SHP77 treated with DMSO at 0.1 percent for 48 hours (cell line): ENCODE measurements at places on chromosomes 1 and 21.
A peak's percentile ranks its signal among the peaks of the same experiment; 100 is the strongest.

- no peak for DNase-seq
These were observed 163.0 kb downstream of the KAZN start for GRCh38 chr1:14761291-14762153.

DNA sequence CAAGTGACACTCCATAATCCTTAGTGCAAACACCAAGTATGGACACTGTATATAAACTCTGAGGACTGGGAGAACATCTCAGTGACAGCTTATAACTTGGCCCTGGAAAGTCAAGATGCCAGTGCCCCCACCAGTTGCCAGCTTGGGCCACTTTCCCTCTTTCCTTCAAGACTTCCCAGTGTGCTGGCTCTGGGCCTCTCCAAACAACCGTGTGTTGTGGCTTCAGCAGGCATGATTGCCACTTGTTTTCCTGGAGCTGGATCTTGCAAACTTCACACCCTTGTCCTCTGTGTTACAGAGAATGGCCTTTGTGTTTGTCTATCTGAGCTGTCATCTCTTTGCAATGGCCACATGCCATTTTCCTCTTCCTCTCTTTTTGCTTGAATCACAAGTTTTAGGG is 37.0 kb downstream of the CCDC185 start:
- no peak for DNase-seq

- DNase-seq: peak; percentile 70
These were observed 27.8 kb downstream of the TMEM53 start for GRCh38 chr1:44646261-44647110.

- no peak for DNase-seq
These were observed 80.2 kb downstream of the NTMT2 start for GRCh38 chr1:170225781-170226530.

DNA sequence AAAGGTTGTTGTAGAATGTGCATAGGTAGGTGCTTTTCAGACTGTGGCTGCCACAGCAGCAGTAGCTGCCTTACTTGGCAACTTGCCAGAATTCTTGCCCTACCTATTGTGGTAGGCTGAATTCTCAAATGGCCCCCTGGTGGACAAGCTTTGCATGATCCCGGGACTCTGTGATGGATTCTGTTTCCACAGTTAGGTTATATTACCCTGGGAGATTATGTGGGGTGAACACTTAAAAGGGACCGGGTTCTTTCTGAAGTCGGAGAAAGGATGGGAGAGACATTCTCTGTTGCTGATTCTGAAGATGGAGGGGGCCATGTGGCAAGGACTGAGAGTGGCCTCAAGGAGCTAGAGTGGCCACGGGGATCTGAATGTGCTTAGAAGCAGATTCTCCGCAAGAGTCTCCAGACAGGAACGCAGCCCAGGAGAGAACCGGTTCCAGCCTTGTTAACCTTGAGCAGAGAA is 32.1 kb upstream of the KCNE1 start:
- peak; percentile 79 for DNase-seq

DNA sequence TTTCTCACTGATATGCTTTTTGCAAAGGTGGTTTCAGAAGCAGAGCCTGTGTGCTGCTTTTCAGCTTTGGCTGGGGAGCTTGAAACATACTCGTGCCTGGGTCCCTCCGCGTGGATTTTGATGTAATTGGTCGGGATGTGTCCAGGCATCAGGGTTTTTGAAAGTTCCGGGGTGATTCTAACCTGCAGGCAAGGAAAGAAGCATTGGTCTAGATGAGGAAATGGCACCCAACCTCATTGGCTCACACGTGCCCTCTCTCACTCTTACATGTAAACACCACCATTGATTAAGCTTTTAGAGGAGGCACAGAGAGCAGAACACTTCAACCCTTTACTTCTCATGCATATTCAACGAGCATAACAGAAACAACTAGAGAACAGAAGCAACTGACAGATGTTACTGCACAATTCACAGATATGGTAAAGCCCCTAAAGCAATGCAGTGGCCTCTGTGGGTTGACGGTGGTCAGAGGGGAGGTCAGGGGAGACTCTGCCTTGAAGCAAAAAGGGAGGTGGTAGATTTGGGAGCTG is 112.1 kb downstream of the TLR5 start:
- DNase-seq: no peak

GRCh38 chr1:156124557-156125483 is 10.3 kb downstream of the LMNA start:
- no peak for DNase-seq

DNA sequence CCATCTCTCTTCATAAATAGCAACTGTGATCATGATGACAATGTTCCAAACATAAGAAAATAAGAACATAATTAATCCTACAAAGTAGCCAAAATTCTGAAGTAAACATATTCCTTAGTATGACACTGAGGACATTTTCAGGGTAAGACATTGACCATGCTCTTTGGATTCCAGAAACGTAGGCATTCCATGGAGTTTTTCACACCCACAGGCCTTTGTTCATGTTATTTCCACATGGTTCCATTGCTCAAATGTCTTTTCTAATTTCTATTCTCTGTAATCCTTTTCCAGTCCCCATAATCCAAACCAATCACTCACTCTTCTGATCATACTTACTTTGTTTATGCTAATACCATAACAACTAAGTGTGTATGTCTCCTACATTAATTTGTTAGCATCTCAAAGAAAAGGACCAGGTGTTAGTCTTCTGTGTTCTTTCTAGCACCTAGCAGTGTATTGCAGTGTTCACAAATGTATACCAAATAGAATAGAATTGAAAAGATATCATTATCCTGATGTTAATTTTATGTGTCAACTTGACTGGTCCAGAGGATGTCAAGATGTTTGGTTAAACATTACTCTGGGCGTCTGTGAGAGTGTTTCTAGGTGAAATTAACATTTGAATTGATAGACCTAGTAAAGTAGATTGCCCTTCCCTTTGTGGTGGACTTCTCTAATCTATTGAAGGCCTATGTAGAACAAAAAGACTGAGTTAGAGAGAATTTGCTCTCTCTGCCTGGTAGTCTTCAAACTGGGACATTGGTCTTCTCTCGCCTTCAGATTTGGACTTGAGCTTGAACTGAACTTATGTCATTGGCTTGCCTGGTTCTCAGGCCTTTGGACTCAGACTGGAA is 516.6 kb downstream of the PTPRC start:
- DNase-seq: no peak

DNA sequence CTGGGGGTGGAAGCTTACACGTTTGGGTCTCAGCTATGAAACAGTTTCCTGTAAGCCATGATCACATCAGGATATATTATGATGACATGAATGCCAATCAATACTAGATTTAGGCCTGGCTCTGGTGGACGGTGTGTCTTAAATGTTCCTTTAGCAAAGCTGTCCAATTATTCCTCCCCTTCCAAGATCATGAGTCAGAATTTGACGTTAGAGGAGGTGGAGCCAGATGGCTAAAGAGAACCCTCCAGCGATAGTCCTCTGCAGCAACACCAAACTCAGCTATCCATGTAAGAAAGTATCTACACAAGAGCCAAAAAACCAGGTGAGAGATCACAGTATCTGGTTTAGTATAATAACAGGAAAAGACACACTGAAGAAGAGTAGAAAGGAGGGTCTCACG is 47.8 kb downstream of the PACC1 start:
- DNase-seq: no peak

GRCh38 chr1:244214009-244214967 is 163.2 kb downstream of the ZBTB18 start:
- DNase-seq: no peak

- DNase-seq: no peak
These were observed 1.6 kb upstream of the TAF12 start for GRCh38 chr1:28644494-28644893.

DNA sequence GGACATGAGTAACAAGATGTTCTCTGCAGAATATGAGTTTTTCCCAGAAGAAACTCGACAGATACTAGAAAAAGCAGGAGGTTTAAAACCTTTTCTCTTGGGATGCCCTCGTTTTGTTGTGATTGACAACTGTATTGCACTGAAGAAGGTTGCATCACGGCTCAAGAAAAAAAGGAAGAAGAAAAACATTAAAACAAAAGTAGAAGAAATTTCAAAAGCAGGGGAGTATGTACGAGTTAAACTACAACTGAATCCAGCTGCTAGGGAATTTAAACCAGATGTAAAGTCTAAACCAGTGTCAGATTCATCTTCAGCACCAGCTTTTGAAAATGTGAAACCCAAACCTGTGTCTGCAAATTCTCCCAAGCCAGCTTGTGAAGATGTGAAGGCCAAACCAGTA is 92.5 kb downstream of the TTC3 start:
- no peak for DNase-seq

DNA sequence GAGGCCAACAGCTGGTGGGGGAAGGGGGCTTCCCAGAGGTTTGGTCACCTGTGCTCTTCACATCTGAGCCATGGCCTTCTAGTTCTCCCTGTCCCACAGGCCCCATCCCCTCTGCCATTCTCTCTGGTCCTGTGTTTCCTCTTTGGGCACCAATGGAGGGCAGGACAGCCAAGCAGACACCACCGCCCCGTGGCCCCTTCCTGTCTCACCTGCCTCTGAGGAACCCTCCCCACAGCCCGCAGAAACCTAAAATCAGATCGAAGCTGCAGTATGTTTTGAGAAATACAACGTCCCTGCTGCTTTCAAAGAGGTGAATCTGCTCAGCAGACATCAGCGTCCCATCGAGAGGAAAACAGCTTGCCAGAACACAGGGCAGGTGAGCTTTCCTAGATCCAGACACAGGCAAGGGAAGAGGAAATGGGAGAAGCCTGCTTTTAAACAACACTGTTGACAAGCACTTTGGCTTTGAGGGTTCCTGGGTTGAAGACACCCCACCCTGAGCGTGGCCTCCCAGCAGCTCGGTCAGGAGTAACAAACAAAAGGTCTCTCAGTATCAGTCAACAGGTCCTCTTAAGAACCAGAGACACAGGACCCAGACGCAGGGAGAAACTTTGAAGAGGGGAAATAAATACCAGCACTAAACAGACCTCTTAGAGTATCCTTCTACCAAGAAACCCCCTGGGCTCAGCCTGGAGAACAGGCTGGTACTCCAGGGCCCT is 2.3 kb downstream of the PANK4 start:
- no peak for DNase-seq

DNA sequence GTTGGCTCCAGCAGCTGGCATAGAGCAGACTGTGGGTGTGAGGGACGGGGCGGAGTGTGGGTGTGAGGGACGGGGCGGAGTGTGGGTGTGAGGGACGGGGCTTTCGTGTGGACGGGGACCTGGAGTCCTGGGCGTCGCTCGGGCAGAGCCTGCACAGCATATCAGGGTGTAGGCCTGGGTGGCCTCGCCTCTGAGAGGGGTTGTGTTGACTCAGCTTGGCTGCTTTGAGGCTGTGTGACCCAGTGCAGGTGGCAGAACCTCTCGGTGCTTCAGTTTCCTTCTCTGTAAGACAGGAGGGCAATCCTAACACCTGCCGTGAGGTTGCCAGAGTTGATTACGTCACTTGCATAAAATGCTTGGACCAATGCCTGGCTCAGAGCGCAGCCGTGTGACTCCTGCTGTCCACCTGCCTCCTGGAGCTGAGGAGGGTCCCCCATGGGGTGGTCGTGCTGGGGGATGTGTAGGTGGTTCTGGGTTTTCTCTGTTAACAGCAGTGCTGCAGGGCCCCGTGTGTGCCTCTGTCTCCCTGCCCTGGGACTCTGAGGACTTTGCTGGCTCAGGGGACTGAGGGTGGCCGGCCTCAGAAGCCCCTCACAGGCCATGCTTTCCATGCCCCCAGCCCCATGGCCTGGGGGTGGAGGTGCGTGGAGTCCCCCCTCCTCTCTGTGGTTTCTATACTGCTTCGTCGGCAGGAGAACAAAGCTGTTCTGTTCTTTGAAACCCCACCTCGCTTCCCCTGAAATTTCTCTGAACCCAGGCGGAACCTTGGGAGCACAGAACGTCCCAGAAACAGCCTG is 15.4 kb downstream of the PDXK start:
- DNase-seq: no peak

DNA sequence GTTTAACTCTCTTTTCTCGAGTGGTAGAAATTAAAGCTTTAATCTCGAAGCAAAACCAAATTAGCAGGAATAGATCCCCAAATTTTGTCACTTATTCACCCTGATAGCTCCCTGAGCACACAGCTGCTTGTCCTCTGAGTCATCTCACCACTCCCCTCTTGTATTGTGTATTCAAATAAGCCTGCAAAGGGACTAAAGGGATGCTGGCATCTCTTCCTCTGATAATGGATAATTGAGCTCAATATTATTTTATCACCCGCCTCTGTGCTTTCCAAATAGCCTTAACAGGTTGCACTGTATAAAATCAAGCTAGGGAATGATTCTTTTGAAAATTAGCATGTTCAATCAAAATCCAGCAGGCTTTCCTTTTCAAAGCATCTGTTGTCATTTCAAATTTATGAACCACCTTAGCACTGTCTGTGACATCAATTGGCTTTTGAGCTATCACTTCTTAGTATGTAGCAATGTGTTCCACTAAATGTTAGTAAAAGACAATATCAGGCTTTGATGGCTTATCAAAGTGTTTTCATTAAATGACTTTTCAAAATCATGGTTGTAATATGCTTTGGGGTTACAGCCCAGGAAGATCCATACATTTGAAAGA is 561.6 kb downstream of the PLA2G4A start:
- no peak for DNase-seq

DNA sequence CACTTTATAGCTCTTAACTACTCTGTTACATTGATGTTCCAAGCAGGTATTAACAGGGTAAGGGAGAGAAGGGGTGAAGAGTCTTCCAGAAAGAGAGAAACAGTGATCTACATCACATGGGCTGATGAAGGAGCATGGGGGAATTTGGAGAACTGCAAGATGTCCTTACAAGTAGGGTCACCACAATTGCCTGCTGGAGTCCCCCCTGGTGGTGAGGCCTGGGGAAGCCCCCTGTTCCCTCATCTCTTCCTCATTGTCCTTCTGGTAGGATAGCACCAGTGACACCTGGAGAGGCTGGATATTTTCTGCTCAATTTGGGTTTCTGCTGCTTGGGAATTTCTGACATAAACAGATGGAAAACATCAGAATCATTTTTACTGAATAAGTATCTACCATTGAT is 126.6 kb downstream of the RUNX1 start:
- DNase-seq: no peak

DNA sequence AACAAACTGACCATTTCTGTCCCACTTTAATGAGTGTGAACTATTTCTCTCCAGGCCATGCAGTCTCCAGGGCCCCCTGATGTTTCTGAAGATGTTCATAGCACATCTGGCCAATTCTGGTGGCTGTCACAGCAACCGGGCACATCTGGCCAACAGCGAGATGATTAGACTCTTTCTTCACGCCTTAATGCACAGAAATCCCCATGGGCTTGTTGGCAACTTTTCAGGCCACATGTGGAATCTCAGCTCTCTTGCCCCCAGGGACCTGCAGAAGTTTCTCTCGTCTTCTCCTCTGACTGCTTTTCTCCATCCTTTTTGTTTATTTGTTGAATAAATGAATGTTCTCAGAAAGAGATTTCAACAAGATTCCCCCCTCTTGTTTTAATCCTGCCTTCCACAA is 71.2 kb upstream of the HMGB4 start:
- no peak for DNase-seq

DNA sequence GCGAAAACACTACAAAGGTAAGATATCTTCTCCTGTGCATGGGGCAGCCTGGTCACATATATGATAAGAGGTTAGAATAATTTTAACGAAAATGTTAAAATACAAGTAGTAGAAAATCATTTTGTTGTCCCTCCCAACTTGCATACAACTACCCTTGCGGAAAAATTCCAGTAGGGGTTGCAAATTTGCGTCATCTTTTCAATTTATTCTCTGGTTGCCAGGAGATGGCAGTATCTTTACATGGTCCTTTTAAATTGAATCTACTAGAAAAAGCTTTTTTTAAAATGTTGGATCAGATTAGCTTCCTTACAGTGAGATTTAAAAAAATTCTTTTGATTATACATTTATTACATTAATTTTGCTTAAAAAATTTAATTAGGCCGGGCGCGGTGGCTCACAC is 10.9 kb downstream of the S100PBP start:
- DNase-seq: no peak

GRCh38 chr1:243559575-243560162 is 290.4 kb downstream of the AKT3 start:
- DNase-seq: no peak
